ENCODE measurements at places on chromosomes 2 and 18.
A peak's percentile ranks its signal among the peaks of the same experiment; 100 is the strongest.

DNA sequence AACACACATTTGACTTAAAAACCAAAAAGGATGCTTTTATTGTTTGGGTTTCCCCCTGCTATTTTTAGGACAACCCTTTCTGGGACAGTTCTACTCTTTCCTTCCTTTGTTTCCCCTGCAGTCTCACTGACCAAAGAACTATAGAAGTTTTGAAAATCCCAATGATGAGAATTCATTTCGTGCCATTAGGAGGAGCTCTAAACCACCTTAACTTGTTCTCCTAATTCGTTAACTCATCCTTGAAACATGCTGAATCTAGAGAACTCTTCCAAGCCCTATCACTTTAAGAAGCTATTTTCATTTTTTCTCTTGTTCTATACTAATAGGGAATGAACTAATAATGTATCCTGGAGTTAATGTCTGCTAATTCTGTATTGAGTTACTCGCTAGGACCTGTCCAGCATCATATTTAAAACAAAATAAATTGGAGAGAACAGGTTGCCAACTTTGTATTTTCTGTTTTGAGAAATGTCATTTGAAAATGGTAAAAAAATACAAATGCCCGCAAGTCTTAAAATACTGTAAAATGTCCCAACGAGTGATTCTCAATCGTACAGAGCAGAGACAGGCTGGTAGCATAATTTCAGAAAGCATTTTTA is 62.9 kb downstream of the AFTPH start:
- no peak for DNase-seq

DNA sequence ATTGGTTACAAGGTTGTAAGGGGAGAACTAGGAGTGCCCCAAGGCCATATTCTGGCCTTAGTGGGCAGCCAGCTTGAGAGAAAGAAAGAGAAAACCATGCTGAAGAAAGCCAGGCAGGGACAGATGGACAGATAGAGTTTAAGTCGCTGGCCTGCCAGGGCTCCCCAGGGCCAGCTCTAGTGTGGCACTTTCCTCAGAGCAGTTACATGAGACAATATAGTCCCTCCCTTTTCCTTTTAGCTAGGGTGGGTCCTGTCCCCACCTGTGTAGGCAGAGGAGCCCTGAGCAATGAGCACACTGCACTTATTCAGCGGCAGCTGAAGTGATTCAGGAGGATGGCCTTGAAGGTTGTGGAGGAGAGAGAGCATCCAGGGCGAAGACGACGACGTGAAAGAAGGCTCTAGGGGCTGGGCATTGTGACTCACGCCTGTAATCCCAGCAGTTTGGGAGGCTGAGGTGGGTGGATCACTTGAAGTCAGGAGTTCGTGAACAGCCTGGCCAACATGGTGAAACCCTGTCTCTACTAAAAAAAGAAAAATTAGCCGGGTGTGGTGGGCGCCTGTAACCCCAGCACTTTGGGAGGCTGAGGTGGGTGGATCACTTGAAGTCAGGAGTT is 152.0 kb upstream of the SLC1A4 start:
- DNase-seq, result no peak

DNA sequence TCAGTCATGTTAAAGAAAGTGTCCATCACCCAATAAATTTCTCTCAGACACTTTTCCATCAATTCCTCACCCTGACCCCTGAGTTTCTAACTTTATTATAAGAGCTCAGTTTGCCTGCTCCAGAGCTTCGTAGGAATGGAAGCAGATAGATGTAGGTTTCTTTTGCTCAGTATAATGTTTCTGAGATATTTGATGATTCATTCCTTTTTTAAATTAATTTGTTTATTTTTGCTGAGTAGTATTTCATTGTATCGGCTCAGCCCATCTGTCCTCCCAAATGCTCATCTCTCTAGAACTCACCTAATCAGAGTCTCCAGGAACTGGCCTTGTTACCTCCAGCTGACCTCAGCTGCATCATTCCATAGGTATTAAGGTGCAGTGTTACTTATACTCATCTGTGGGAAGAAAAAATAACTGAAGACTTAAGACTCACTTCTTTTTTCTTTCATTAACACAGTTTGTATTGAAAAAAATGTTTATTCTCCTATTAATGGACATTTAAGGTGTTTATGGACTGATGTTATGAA is 11.9 kb upstream of the BCL2L11 start:
- DNase-seq, result no peak

DNA sequence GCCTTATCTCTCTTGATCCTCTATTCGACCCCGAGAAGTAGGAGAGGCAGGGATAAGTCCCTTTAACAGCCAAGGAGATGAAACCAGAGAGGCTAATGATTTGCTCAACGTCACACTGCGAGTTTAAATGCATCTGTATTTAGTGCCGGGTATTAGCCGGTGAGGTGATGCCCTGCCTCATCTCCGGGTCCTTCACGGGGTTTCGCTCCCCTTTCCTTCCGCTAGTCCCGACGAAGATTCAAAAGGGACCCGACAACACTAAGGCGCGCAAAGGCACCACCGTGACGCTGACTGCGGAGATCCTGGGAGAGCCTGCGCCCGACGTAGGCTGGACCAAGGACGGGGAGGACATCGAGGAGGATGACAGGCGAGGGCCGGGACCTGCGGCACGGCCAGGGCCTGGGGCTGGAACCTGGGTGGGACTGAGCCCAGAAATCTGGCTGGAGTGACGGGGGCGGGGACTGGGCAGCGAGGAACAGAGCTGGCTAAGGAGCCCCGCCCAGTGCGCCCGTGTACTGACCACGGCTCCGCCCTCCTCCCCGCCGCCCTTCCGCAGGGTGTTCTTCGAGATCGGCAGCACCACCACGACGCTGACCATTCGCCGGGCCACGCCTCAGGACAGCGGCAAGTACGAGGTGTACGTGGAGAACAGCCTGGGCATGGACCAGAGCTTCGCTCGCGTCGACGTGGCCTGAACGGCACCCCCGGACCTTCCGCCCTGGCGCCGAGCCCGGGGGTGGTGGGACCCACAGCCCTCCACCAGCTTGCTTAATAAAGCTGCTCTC is 1.0 kb upstream of the GMPPA start:
- DNase-seq, result peak; percentile 20

DNA sequence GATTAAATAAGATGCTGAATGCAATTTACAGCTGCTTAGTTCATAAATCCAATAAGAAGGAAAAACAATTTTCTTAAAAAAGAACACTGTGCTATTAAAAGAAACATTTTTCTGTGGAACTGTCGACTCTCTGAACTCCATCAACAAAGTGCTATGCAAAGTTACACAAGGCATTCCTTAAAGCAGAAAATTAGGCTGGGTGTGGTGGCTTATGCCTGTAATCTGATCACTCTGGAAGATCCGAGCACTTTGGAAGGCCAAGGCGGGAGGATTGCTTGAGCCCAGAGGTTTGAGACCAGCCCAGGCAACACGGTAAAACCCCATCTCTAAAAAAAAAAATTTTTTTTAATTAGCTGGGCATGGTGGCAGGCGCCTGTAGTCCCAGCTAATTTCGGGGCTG is 13.0 kb downstream of the MCM6 start:
- DNase-seq, result no peak

DNA sequence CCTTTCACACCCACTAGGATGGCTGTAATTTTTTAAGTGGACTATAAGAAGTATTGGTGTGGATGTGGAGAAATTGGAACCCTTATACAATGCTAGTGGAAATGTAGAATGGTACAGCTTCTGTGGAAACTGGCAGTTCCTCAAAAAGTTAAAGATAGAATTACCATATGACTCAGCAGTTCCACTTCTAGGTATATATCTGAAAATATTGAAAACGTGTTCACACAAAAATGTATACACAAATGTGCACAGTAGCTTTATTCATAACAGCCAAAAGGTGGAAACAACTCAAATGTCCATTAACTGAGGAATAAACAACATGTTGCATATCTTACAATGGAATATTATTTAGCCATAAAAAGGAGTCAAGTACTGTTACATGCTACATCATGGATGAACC is 17.7 kb downstream of the TANK start:
- DNase-seq, result no peak

- DNase-seq, result no peak
Measured at GRCh38 chr2:68031043-68031442, 31.8 kb downstream of the C1D start.

DNA sequence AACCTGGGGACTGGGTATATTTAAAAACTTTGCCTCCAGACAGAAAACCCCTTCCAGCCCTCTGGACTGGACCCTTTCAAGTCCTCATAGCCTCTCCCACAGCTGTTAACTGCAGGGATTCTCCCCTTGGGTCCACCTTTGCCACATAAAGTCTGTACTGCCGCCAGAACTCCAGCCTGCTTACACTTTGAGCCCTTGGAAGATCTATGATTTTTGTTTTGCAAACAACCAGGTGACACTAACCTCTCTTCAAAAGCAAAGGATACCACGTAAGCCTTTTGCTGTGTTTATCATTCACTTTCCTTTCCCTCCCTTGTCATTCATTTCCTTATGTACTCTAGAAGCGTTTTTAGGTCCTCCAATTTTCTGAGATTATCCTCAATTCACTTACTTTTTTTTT is 4.1 kb upstream of the AGXT start:
- DNase-seq, result no peak

DNA sequence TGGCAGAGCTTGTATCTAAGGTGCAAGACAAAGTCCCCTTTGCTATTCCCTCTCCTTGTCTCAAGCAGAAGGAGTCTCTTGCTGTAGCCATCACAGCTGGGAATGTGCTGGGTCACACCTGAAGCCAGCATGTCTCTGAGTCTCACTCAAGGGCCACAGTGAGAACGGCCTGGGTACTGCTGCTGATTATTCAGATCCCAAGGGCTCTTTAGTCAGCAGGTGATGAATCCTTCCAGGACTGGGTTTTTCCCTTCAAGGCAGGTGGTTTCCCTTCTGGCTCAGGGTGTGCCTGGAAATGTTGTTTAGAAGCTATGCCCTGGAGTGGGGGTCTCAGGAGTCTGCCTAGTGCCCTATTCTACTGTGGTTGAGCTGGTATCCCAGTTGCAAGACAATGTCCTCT is 356.3 kb downstream of the PARD3B start:
- DNase-seq, result no peak

- DNase-seq, result no peak
Measured at GRCh38 chr18:68662754-68663153, 52.2 kb downstream of the TMX3 start.

GRCh38 chr2:193679847-193680246 is 1485.1 kb upstream of the TMEFF2 start:
- DNase-seq, result no peak

DNA sequence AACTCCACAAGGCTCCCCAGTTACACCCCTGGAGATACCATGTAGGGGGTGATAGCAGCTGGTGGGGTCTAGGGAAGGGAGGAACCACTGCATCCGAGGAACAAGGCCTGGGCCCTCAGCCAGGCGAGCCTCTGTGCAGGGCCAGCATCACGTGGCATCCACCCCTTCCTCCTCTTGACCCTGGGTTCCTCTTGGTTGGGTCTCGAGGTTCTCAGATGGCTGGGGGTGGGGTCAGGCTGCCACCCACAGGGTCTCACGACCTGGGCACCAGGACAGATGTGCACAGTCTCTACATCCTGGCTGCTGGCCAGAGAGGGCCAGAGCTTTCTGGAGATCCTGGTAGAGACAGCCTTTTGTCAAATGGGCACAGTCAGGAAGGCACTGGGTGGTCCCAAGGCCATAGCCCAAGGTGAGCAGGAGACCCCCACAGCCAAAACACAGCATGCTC is 10.4 kb downstream of the HS6ST1 start:
- DNase-seq, result no peak
